ENCODE measurements at places on chromosomes 11 and 22.
A peak's percentile ranks its signal among the peaks of the same experiment; 100 is the strongest.

DNA sequence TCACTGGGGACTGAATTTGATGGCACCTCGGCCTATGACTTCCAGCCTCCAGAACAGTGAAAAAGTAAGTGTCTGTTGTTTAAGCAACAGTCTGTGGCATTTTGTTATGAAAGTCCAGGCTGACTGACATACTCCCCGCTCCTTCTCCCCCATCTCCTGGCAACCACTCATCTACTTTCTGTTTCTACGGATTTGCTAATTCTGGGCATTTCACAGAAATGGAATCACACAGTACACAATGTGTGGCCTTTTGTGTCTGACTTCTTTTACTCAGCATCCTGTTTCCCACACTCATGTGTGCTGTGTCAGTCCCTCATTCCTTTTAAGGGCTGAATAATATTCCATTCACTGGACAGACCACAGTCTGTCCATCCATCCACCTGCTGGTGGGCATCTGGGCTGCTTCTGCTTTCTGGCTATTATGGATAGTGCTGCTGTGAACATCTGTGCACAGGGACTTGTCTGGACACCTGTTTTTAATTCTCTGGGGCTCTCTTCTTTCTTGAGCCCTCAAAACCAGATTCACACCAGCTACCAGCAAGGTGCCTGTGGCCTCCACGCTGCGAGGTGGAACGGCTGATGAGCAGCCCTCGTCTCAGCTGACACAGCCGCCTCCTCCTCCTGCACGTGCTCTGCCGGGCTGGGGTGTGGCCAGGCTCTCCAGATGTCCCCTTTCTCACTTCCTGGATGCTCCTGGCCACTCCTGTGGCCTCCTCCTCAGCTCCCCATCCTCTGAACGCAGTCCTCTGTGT lies 333.1 kb downstream of the CTTN start:
- DNase-seq, result no peak

- no peak for DNase-seq
Observed at GRCh38 chr11:12232160-12232559, 121.8 kb downstream of the MICAL2 start.

- no peak for DNase-seq
Observed at GRCh38 chr11:60840470-60841430, 1.2 kb upstream of the CCDC86 start.

DNA sequence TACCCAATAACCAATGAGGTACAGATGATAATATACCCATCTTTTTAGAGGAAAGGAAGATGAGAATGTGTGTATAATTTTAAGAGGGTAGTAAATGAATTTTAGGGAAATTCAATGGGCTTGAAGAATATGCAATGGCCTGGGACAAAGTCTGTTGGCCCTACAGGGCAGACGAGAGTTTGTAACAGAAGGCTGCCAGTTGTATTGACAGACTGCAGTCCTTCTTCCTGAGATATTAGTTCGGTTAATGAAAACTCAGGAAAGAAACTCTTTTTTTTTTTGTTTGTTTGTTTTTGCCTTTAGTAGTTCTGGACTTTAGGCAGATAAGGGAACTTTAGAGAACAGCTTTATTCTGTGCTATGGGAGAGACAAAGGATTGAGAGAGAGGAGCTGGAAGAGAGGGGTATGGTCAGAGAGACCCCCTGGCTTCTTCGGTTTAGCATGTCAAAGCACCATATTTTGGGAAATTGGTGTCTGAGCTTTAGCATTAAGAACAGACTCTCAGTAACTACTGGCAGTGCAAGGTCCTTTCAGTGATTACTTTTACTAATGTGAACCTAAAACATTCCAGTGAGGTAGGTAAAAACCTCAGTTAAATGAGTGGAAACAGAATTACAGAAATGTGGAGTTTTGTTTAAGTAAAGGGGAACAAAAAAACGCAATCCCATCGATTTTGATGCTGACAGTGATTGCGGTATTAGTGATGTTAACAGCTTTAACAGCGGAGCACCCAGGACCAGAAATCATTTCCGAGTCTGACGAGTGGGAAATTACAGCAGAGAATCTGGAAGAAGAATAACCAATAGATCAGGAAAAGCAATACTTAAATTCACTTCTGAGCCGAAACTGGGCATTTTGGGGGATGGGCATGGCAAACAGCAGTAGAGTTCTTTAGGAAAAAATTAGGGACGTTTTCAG lies 644 bp upstream of the NAALAD2 start:
- DNase-seq, result no peak

DNA sequence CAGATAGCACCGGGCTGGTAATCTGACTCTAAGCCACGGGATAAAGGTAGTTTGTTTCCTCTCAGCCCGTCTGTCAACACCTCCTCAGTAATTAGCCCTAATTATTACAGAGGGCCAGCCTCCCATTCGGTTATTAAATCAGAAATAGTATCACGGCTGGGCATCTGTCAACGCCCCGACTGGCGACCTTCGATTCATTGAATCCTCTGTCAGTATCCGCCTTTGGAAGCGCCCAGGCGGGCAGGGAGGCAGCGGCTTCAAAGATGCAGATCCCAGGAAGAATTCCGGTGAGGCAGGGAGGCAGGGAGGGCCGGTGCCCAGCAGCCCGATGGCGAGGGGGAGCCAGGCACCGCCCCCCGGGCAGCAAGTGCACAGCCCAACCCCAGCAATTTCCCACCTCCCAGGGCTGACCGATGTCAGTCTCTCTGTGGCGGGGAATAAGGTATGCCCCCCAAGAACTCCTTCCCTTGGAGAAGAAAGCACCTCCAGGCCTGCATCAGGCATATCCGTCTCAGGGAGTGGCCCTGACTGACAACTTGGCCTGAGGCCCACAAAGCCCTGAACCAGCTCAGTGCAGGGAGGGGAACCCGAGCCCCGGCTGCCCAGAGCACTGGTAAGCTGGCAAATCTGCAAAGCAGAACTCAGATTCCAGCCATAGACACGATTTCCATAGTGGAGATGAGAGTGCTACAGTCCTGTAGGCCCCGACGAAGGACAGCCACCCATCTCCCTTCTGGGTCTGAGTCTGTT lies 11.4 kb downstream of the GNB1L start:
- no peak for DNase-seq

DNA sequence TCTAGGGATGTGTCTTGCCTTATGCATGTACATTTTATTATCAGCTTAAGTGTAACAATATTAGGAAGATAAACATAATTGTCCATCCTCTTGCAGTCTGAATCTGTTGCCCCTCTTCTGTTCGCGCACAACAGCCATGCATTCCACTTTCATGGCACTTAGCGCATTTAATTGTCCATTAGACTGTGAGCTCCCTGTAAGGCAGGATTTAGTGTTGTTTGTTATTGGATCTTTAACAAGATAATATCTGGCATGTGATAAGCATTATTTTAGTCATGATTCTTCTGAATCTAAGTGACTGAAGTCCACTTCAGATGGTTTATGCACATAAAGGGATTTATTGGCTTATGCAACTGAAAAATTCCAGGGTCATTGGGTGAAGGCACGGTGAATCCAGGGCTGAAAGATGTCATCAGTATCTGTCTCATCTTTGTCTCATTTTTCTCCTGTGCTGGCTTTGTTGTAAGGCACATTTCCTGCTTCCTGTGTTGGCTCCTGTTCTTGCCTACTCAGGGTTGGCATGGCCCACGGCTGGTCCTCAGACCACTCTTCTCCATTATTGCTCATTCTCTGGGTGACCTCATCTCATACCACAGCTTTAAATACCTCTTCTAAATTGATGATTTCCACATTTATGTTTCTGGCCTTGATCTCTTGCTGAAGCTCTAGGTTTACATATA lies 37.6 kb downstream of the ATXN10 start:
- DNase-seq, result peak; percentile 53

DNA sequence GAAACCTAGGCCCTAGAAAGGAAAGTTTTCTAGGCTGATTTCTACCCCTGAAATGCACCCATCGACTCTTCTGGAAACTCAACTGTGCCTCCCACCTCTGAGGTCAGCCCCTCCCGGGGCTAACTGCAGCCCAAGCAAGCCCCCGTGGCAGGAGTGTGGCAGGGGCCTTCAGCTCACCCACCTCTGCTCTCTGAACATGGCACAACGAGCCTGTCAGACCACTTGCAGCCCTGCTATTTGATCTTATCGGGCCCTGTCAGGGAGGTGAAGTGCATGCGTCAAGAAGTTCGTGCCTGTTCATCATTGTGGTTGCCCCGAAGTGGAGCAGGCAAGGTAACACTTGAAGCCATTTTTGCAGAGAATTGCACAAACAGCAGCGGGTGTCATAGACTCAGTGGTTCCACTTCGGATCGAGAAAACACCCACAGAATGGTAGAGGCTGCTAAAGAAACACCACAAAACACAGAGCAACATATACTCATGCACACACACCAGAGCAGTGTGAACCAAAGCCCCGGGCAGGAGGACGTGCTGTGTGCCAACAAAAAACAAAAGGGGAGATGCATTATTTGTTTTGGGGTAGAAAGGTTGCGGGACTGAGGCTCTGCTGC lies 262.7 kb downstream of the ETS1 start:
- DNase-seq, result no peak

DNA sequence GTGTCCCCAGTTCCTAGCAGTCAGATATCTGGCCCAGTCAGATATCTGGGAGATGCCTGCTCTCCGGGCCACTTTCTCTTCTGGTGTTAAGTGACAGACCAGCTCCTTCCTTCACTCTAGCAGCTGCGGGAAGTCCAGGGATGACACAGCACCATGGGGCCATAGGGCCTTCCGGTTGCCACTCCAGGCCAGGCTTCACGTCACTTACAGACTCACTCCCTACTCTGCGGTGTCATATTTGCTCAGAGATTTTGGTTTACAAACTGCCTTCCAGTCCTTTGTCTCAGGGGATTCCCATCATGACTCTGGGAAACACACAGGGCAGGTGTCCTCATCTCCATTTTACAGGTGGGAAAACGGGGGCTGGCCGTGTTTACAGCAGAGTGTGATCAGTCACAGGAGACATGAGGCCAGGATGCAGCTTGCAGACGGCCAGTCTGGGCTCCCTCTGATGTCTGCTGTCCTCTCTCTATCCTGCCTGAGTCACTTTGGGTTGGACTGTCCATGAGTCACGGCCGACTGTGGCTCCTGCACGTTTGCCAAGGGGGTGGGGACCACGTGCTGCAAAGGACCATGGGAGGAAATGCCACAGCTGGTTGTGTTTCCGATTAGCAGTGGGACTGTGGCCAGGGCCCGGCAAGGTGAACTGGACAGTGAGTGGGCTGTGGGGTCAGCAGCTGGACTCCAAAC lies 8.2 kb upstream of the TBC1D22A start:
- DNase-seq, result peak; percentile 88

GRCh38 chr22:31968022-31968421 lies 23.7 kb downstream of the YWHAH start:
- DNase-seq, result no peak

- no peak for DNase-seq
Observed at GRCh38 chr22:47056361-47056760, 293.9 kb downstream of the TBC1D22A start.

DNA sequence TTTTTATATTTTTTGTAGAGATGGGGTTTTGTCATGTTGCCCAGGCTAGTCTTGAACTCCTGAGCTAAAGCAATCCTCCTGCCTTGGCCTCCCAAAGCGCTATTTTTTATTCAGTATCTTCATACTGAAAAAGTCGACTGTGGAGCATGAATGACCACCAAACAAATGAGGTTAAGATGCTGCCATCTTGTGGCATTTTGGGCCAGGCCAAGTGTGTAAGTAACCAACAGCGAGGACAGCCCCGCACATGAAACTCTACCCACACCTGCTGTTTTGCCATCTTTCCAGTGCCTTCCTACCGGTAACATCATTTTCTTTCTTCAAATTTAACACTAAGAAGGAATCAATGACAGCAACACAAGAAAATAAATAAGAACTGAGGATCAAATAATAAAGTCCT lies 32.2 kb upstream of the AQP11 start:
- DNase-seq, result no peak

DNA sequence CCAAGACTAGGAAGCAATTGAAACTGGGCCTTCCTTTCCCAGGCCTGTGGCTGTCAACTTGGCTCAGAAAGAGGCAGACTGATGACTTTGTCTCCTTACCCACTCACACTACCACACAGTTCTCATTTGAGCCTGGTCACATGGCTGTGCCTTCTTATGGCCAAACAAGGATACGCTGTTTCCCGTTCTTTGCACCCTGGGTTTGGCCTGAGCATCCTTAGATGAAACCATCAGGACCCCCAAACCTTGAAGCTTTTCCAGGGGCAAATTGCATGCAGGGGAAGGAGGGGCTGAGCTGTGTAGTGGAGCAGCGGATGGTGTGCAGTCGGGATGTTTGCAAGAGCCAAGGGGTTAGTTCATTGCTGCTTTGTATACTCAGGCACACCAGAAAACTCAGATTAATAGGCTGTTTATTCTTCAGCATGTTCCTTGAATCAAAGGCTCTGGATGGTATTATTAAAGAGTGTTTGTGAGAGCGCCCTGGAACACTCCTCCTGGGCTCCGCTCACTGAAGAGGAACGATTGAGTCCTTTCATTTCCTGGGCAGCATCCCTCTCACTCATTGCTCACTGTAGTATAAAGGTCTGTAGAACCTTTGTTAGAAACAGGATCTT lies 69.8 kb downstream of the ARFGAP2 start:
- DNase-seq, result no peak

- DNase-seq, result no peak
Observed at GRCh38 chr22:31945443-31945855, 1.1 kb downstream of the YWHAH start.

DNA sequence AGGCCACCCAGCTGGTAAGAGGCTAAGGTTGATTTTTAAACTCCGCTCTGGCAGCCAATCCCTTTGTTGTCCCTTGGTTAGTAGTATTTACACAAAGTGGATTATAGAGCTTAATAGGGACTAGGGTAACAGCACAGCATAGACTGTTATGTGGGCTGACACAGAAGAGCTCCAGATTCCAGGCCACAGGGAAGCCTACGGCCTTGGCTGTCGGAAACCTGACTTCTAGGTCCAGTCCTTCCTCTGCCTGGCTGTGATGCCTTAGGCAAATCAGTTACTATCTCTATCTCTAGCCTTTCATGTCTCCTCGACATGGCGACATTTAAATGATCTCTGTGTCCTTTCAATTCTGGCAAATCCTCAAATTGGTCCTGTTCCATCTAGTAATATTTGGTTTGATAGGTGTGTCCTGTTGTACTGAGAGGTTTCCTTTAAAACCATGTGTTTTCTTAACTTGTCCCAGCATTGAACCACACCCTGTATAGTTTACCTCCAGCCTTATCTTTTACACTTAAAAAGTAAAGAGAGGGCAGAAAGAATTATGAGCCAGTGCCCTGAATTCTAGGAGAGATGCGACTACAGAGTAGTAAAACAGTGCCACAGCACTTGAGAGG lies 4.2 kb downstream of the MMP1 start:
- no peak for DNase-seq

DNA sequence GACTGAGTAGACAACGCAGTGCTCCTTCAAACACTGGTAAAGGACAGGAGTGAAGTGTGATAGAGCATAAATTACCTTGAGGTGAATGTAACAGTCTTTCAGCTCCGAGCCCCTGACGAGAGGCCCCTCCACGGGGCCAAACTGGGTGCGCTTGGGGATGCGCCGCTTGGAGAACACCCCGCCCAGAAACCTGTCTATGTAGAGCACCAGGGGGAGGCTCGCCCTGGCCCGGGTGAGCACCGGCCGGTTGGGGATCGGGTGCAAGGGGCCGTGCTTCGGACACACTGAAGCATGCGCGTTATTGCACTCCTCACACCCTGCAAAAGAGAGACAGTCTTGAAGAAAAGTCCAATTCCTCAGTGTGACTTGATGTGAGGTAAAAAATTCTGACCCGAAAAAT lies 49.3 kb upstream of the NFRKB start:
- DNase-seq, result no peak
